CD4-positive, CD25-positive, alpha-beta regulatory T cell (primary cell): ENCODE measurements at places on chromosomes 16 and 17.

DNA sequence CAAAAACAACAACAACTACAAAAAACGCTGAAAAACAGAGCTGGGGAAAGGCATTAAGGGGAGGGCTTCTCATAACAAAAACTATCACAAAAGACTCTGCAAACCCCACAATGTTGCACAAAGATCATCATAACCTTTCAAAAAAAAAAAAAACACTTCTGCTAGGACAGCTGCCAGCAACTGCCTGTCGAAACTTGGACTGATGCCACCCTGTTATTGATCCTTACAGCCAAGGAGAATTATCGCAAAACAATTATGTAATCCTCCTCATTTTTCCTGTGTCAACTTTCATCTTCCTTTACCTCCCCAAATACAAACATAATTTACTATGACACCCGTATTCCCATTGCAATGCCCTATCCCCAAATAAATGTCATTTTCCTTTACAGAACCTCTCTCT is 9.3 kb downstream of the CCDC40 start:
- no peak for DNase-seq

DNA sequence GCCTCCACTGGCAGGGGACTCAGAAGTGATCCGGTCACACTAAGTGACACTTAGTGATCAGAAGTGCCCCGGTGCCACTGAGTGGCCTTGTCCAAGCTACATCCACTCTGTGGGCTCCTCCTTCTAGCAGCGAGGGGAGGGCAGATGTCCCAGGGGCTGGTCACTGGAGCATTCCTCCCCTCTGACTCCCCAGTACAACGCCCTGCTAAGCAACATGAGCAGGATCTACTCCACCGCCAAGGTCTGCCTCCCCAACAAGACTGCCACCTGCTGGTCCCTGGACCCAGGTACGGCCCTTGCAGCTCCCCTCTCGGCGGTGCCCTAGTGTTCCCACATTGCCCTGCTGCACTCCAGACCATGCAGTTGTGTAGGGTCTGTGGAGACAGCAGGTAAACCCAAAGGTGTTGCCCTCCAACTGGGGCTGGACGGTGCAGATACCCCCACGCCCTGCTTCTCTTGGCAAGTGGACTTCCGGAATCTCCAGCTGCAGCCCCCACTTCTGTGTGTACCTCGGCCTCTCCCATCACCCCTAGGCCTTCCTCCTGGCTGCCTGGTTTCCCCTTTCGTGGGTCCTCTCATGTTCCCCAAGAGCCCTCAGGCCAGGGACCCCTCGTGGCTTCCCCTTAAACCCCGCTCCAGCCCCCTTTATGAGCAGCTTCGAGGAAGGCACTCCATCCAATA is 2.1 kb downstream of the ACE start:
- DNase-seq, result peak; percentile 23

DNA sequence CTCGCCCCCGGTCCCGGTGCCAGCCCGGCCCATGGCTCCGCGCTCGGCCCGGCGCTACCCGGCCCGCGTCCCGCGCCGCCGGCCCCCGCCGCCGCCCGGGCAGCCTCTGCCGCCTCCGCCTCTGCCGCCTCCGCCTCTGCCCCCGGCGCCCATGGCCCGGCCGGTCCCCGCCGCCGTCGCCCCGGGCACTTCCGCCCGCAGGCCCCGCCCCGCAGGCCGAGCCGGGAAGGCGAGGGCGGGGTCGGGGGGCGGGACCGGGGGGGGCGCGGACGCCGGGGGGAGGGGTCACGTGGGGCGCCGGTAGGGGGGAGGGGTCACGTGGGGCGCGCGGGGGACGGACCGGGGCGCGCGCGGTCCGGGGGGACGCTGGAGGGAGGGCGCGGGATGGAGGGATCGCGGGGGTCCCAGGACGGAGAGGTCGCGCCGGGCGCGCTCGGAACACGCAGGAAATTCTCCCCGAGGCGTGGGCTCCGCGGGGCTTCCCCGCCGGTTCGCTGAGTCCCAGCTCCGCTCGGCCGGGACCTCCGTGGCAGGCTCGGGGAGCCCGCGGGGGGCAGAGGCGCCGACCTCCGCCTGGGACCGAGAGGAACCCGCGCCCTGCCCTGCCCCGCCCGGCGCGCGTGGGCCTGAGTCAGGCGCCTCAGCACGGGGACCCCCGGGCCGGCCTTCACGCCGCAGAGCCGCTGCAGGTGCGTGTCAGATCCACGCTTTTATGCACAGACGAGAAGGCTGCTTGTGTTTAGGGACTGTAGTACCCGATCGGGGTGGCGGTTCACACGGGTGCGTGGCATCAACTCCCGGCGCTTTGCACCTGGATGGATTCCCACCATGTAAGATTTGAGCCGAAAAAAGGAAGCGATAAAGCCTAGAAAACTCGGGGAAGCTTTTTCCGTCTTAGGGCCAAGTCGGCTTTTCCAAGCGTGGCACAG is at the start of gene PGAP6:
PGAP6 (minus strand) TSS at position 190 of the 929 bp plus-strand sequence; CDS start at position 33, 157 bp downstream.
- peak; percentile 73 for DNase-seq

GRCh38 chr16:11089504-11090124 is 145.2 kb downstream of the CLEC16A start:
- no peak for DNase-seq

DNA sequence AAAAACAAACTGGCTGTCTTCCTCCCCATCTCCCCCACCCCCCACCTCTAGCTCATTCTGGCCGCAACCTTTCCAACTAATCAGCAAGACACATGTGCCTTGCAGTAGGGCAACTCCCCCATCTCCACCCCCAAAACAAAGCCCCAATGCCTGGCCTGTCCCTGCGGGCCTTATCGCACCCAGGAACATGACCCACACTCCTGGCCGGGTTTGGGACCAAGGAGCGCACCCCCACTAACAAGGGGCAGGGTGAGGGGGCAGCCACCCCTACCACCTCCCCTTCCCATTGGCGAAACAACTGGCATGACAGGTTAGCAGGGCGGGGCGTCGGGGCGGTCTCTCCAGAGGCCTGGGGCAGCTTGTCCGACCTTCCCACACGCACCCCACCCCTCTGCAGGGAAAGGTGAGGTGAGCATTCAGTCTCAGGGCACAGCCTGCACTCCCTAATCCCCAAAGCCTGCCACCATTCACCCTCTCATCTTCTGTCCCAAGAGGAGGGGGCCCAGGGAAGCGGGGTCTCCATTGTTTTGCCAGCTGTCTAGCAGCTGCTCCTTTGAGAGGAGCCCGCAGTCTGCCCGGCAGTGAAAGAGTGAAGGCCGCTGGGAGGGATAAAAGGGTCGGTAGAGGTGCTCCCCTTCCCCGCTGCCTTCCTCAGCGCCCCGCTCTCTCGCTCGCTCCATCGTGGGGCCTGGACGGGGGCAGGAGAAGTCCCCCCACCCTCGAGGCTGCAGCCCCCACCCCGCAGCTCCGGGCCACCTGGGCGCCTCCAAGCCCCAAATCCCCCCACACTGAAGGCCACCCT is 765 bp downstream of the MYO18A start:
- no peak for DNase-seq
